Amygdala (tissue), 56 donors: ENCODE measurements at places on chromosomes 2 and 18.

GRCh38 chr2:179524809-179525339 lies 260.2 kb upstream of the SESTD1 start:
- DNase-seq = no peak

GRCh38 chr2:241750076-241750840 lies 15.8 kb downstream of the D2HGDH start:
- DNase-seq = no peak

DNA sequence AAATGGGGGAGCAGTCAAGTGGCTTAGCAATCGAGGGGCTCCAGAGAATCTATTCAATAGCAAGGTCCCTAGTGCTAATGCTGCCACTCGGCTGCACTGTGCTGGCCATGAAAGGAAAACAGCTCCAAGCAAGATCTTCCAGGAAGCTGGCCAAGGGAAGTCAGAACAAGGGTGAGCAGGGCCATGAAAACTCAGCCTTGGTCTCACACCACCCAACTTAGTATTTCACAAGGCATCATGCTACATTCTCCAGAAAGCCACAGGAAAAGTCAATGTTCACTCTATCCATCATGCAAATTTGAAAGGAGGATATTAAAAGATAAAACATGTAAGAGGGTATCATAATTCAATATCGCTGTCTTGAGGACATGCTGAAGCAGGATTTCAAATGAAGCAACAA lies 35.7 kb downstream of the NRP2 start:
- no peak for DNase-seq

- DNase-seq = no peak
Measured at GRCh38 chr2:227921648-227922047, 50.2 kb downstream of the DAW1 start.
